Epithelial cell of esophagus (primary cell): ENCODE measurements at places on chromosomes 4 and X.

GRCh38 chr4:32525420-32525819, 1805.3 kb downstream of the PCDH7 start:
- DNase-seq, result no peak

- no peak for DNase-seq
Measured at GRCh38 chr4:169030562-169030982, 20.5 kb upstream of the CBR4 start.

GRCh38 chrX:85573801-85574200, 194.3 kb upstream of the POF1B start:
- DNase-seq, result no peak

DNA sequence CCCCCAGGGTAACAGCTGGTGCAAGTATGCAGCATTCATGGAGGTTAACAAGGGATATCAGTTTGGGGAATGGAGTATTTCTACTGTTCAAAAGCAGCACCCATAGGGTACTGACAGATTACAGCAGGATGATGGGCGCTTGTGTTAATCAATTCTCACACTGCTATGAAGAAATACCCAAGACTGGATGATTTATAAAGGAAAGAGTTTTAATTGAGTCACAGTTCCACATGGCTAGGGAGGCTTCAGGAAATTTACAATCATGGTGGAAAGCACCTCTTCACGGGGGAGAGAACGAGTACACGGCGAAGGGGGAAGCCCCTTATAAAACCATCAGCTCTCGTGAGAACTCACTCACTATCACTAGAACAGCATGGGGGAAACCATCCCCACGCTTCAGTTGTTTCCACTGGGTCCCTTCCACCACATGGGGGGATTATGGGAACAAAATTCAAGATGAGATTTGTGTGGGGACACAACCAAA, 64.1 kb downstream of the TNIP2 start:
- DNase-seq, result no peak

DNA sequence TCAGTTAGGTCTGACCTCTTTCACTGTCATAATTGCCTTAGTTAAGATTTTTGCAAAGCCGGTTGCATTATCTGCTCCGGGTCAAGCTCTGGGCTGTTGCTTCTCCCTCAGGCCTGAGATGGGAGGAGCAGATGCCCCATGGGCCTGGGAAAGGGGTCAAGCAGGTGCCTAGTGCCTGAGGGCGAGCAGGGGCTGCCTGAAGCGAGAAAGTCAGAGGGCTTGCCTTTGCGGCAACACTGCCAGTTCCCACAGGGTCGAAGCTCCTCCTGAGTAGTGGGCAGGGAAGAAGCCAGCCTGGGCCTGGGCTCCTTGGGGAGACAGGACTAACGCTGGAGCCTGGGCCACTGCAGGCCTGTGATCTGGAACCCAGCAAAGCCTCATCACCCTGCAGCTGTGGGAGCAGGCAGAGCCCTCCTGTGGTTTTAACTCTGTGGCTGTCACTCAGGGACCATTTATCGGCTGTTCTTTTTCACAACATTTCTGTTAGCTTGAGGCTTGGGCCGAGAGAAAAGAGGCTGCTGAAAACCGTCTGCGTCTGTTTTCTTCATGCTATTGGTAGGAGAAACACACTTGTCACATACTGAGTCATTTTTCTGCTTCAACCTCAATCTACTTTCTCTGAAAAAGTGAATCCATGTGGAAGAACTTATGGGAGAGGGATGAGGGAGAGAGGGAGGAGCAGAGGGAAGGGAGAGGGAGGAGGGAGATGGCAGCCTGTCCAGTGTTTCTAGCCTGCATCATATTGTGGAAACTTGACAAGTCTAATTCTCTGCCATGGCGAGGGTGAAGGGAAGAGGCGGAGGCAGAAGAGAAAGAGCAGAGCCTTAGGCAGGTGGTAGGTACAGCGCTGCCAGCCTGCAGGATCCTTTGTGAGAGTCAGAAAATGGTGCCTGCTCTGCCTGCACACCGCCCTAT, 68.4 kb downstream of the RHOH start:
- no peak for DNase-seq

DNA sequence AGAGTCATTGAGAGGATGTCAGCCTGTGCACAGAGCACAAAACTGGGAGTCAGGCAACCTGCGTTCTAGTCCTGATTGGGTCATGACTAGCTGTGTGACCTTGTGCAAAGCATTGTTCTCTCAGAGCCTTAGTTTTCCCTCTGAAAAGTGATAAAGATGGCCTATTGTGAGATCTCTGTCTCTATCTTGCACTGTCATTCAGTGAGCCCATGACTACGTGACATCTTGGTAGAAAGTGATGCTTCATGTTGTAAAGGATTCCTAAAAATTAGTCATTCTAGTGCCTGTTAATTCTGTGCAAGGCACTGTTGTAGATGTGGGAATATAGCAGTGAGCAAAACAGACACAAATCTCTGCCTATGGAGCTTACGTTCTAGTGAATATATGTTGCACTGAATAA, 2.5 kb downstream of the PGRMC1 start:
- peak; percentile 15 for DNase-seq
